ENCODE measurements at places on chromosomes 3 and 15.

- DNase-seq = no peak
These were observed 66.1 kb upstream of the NPHP3 start for GRCh38 chr3:132788301-132788671.

GRCh38 chr3:26191556-26191955 lies 401.7 kb downstream of the OXSM start:
- no peak for DNase-seq

DNA sequence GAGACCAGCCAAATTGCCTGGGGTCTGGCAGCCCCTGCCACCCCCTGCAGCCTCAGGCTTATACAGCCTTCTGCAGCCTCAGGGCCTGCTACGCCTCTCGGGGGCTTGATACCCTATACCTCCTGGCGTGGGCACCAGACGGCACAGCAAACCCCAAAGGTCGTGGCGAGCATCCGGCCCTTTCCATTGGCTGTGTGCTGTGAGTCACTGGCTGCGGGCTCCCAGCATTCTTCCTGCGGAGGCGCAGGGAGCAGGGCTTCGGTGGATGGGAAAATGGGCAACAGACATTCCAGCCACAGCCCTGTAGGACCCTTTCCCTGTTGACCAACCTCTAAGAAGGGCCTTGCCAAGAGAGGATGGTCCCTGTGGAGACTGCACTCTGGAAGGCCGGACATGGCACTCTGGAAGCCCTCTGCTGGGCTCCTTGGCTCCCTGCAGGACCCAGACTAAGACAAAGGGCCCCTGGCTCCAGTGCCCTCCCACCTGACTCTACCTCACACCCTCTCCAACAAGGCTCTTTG lies 59.6 kb downstream of the ITGA11 start:
- peak; percentile 36 for DNase-seq

DNA sequence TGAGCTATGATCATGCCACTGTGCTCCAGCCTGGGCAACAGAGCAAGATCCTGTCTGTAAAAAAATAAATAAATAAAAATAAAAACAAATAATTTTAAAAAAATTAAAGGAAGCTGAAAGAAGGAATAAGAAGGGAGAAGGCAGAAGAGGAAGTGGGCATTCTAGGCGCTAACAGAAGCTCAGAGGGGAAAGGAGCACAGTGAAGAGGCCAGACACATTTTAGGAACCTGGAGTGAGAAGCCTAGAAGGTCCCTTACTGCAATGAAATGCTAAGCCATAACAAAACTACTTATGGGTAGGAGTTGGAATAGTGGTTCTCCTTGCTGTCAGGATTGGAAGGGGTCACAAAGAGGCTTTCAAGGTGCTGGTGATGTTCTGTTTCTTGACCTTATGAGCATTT lies 64.0 kb downstream of the ITGB5 start:
- DNase-seq = no peak

DNA sequence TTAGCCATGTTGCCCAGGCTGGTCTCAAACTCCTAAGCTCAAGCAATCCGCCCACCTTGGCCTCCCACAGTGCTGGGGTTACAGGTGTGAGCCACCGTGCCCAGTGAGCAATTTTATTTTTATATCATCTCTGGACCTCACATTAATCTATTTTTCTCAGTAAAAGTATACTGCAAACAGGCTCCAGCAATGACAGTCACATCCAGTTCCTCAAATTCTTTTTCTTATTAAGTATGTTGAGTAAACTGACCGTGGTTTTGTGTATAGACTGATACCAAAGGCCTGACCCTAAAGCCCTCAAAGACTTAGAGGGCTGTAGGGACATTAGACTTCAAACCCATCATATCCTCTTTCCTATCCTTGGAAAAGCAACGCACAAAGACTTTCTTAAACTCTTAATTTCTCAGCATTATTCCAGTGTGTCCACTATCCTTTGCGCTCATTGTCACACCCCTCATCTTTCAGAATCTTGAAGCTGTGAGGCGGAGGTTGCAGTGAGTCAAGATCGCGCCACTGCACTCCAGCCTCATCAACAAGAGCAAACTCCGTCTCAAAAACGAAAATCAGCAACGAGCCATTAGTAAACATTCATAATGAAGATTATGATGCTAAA lies 2.0 kb downstream of the NGLY1 start:
- no peak for DNase-seq

DNA sequence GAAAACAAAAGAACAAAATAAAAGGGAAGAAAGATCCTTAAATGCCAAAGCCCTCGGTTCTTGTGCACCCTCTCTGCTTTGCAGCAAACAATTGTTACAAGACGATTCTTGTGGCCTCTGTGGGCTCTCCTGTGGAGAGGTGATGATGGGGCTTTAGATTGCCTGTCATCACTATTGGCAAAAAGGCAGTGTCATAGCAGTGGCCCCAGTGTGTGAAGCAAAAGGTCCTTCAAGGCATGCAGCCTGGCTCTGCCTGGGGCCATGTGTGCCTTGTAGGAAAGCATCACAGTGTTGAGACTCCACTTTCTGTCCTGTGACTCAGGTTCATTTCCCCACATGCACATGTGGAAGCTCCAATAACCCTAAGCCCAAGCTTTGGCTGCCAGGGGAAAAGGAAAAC lies 43.7 kb downstream of the POC1A start:
- DNase-seq = no peak

- no peak for DNase-seq
These were observed 324.0 kb upstream of the TBL1XR1 start for GRCh38 chr3:177521305-177521704.

- DNase-seq = peak; percentile 82
These were observed 570 bp downstream of the PCNP start for GRCh38 chr3:101574388-101575112.

DNA sequence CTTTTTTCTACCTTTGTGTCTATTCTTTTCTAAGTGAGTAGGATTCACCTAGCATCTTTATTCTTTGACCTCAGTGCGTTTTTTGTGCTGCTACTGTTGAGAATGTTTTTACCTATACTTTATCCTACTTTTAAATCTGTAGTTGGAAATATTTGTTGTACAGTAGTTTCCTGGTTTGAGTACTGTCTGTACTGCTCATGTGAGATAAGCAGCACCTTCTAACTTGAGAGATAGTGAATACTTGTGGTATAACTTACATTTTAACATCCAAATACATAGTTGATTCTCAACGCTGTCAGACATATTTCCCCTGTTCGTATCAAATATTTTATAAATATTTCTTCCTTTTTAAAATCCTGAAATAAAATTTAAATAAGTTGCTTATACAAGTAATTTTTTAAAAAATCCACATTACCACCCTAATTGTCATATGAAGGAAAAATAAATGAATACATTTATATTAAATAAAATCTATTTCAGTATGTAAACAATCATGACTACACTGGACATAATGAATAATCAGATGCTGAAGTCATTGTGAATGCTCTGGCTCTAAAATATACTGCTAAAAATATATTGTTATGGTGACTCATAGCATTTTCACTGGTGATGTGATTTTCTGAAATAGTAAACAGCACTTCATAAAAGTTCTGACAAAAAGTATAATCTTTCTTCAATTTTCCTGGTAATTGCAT lies 17.4 kb downstream of the ATP11B start:
- no peak for DNase-seq

DNA sequence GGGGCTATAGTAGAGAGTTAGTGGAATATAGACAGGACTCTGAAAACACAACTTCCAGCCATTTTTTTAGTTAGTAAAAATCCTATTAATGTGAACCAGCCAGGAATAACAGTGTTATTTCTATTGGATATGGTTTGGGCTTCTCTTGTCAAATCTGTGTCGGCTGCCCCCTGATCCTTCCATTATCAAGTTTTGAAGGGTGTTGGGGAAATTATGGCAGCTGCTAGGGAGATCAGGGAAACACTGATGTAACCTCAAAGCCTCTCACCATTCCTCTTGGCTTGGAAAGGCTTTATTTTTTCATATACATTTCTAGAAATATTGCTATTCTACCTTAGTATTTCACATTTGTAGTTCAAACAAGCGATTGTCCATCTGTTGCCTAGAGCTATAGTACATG lies 293.7 kb upstream of the TPRG1 start:
- DNase-seq = no peak

DNA sequence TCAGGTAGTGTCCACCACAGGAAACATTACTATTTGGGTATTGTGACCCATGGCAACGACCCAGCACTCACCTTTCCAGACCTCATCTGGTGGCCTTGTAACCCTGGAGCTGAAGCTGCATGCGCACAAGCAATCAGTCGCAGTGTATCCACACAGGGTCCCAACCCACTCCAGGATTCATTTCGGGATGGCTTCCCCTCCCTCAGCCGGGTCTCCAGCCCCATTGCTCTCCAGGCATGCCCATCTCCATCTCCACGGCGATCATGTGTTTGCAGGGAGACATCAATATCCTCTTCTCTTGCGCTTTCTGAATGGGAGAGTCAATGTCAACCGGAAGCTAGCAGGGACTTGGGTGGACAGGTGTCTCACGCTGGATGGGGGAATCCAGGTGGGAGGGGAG lies 35.2 kb downstream of the GOLGA6L2 start:
- DNase-seq = no peak

- no peak for DNase-seq
These were observed 117.6 kb downstream of the PDE8A start for GRCh38 chr15:85099195-85099803.

DNA sequence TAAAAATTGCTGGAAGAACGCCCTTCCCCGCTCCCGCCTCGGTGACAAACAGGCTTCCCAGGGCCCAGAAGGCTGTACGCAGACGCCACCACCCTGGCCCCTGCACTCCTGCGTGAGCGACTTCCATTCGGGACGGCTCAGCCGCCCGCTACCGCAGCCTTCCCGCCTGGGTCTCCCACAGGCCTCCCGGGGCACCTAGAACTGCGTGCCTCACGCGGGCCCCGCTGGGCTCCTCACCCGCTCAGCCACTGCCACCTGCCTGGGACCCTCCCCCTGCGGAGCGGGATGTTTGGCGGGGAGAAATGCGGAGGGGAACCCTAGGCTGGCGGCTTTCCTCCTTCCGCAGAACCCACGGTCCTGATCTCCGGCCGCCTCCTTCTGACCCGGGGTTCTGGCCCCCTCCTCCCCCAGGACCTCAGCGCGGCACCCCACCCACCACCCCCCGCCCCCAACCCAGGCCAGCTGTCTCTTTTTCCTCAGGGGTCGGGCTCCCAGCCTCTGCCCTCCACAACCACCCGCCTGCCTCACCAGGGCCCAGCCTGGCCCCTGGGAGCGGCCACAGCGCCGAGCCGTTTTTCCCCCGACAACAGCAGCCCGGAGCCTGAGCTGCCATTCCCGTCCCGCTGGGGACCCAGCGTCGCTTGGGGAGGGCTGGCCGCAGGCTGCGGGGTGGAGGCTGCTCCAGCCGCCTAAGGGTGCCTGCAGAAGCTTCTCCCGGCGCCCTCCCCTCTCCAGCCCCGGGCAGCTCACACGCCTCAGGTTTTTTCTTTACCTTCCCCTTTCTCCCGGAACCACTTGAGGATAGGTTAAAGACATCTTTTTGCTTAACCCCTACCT lies 27.6 kb upstream of the RAB7A start:
- peak; percentile 64 for DNase-seq

GRCh38 chr15:80090041-80090440 lies 30.6 kb downstream of the ZFAND6 start:
- no peak for DNase-seq

DNA sequence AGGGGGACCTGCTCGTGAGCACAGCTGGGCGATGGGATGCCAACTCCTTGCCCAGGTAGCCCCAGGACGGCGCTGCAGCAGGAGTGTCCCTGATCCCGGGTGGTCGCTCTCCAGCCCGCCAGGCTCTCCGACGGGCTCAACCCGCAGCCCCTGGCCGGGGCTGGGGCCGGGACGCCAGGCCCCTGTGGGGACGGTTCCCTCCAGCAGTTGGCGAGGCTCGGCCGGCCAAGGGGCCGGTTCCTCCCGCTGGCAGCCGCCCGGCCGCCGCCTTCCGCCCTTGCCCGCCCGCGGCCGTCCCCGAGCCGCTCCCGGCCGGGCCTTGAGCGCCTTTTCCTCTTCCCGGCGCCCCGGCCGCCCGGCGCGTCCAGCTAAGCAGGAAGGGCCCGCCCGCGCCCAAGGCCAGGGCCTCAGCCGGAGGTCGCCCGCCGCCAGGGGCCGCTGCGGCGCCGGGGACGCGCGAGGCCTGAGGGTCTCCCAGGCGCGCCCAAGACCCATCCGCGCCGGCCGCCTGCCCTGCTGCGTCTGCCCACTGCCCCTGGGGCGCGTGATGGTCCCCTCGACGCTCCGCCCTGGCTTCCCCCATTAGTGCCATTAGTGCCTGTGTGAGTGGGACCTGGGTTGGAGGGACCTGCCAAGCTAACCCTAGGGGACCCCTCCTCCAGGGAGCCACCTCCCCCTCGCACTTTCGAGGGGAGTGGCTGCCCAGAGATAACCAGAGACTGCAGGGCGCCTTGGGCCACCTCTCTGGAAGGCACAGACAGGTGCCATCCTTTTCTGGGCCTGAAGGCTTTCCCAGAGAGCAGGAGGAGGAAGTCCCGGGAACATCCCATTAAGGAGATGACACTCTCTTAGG lies 106.4 kb downstream of the FBLN2 start:
- DNase-seq = peak; percentile 76

DNA sequence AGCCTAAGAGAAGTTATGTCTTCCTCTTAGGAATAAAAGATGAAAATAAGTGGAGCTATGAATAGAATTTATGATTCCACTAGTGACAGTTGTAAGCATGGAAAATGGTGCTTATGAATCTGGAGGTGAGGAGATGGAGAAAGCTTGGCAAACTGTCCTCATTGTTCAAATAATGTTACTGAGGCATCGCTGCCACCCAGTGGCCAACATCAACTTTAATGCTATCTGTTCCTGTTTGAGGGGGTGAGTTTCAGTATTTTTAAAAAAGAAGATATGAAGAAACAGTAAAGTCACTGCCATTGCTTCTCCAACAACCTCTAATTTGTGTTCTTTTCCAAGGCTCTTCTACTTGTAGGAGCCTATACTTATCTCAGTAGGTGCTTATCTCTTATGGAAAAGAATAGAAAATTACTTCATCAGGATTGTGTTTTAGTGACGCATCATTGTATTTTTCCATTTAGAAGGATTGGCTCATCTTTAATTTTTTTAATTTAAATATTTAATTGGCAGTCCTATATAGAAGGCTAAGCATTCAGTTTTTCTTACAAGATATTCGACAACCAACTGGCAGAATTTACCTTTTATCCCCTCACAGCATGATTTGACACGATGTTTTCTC lies 260.4 kb upstream of the P2RY1 start:
- DNase-seq = no peak

DNA sequence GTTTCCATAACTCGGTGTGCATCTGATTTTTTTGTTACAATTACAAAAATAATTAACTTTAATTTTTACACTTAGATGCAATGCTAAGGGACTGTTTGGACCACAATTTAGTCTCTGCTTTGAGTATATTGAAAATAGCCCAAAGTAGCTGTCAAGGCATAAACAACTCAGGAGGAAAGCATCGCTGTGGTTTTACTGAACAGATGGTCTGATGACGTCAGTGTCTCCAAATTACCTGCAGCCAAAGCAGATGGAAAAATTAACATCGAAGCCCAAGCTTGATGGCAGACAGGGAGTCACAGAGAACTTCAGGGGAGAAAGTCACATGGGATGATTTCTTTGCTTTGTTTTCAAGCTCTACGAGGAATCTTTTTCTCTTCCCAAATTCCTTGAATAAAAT lies 83.1 kb upstream of the PLCL2 start:
- no peak for DNase-seq
